ENCODE measurements at places on chromosomes 13 and 19.

DNA sequence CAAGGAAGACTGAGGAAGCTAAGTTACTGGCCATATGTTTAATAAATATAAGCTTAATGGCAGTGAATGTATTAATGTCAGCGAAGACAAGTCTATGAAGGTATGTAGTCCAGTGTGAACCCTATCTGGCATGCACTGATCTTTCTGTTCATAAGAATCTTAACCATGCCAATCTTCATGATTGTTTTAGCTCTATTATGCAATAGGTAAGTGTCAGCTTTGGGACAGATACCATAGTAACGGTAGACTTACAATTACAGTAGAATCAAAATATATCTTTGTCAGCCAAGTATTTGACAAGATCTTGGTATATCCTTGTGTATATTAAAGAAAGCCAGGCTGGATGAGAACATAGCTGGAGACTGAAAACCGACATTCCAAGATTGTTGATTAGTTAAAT lies 428.5 kb downstream of the SPRY2 start:
- no peak for DNase-seq

DNA sequence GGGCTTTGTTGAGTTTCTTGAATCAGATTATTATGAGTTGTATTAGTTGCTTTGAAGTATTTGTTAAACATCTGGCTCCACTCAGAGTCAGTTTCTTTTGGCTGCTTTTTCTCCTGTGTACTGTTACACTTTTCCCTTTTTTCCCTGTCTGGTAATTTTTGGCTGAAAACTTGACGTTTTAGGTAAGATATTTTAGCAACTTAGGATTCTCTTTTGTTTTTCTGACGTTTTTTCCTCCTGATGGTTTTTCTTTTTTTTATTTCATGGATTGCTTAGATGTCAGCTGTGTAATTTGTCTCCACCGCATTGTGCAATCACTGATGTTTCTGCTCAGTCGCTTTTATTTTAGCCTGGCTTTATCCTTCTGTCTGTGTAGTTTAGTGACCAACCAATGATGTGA lies 20.7 kb downstream of the RFC3 start:
- no peak for DNase-seq

DNA sequence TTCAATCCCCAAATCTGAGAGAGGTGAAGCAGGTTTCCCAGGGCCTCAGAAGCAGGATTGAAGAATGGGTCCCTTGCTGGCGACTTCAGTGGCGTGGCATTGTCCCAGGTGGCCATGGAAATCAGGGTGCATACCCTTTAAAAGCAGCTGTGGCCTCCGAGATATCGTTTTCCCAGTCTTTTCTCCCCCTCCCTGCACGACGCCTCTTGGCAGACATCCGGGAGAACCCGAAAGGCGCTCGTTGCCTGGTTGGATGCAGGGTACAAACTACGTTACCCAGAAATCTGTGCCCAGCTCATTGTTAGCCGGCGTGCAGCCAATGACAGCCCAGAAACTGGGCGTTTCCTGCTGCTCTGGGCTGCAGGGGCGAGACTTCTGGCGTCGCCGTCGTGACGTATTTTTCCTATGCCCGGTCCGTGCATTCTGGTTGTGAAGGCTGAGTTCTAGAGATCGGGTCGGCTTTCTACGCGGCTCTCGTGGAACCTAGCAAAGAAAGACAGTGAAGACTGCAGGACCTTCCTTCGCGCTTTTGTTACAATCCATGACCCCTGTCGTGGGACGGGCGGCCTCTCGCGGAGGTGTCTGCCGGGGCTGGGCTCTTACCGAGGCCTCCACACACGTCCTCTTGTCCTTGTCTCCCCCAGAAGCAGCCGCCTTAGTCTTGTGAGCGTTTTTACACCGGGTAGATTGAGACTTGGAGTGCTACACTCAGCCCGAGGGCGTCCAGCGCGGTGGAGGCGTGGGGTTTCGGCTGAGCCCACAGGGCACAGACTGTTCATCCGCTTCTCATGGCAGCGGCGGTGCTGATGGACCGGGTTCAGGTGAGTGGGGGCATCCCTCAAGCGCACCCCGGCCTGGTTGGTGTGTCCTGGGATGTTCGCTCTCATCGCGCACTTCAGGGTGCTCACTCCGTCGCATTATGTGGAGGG lies at the start of gene ZNF304:
Gene ZNF304, plus strand, starts transcription at position 395 of the 929 bp plus-strand sequence. Its CDS starts 394 bp downstream, at position 789.
- DNase-seq: peak; percentile 82

GRCh38 chr19:49916839-49917733 lies 11.9 kb upstream of the ATF5 start:
- DNase-seq: no peak

- DNase-seq: no peak
Measured at GRCh38 chr13:80591976-80592740, 251.2 kb upstream of the SPRY2 start.

GRCh38 chr13:31200637-31200971 lies 829 bp downstream of the B3GLCT start:
- DNase-seq: peak; percentile 63

- DNase-seq: no peak
Measured at GRCh38 chr13:22243469-22244163, 572.7 kb downstream of the FGF9 start.

DNA sequence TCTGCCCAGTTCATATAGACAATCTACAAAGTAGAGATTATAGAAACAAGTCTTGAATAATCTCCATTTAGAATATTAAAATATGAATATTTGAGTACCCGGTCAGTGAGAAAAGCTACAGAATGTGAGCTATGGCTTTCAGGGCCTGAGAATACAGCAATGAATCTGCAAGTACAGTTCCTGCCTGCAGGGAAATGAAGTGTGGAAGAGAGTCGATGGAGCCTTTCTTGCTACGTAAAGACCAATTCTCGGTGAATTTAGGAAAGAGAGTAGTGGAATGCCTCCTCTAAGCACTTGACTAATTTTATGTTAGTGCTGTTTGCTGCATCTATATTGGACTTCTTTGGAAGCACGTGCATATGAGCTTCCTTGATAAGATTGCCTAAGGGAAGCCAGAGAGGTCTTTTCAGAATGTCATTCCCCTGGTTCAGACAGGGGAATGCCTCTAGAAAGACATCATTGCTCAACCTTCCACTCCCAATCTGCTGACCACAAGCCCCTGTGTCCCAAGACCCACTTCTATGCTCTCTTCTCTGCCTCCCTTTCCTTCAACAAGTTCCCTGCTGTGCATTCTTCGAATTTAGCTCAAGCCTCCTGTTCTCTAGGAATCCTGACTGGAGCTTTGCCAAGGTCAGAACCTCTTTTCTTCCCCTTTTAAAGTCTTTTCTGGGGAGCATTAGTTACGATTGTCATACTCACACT lies 41.9 kb downstream of the GPC6 start:
- no peak for DNase-seq

All from endothelial cell (in vitro differentiated cells).